ENCODE measurements at places on chromosomes 1 and 21.

DNA sequence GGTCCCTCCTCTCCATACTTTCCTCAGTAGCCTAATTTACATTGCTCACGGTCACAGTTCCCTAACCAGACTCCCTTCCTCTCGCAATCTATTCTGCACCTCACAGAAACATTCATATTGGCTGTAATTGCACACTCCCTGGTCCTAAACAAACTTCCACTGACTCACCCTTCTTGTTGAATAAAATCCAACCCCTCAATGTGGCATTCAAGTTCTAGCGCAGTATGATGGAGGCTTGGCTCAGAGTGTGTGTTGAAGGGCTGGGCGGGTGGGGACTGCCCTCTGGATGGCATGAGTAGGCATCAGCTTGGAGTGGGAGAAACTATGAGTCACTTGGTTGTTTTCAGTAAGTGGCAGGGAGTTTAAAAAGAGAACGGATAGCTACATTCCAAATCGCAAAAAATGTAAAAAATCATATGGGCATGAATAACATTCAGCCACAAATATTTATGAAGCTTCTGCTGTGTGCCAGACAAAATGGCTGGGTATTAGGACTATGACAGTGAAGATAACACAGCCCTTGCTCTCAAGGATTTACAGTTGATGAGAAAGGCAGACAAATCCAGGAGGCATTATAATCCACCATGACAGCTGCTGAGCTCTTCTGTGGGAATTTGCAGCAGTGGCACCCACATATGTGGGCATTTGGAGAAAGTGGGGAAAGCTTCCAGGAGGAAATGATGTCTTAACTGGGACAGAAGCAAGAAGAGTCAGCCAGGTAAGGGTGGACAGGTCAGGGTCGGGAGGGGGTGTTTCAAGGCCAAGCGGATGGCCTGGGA lies 42.2 kb upstream of the LYST start:
- H3K36me3 ChIP-seq, result no peaks in the 10 kb centered on the region
- no peak overlapping the region for H3K27ac ChIP-seq
- no peak for DNase-seq

DNA sequence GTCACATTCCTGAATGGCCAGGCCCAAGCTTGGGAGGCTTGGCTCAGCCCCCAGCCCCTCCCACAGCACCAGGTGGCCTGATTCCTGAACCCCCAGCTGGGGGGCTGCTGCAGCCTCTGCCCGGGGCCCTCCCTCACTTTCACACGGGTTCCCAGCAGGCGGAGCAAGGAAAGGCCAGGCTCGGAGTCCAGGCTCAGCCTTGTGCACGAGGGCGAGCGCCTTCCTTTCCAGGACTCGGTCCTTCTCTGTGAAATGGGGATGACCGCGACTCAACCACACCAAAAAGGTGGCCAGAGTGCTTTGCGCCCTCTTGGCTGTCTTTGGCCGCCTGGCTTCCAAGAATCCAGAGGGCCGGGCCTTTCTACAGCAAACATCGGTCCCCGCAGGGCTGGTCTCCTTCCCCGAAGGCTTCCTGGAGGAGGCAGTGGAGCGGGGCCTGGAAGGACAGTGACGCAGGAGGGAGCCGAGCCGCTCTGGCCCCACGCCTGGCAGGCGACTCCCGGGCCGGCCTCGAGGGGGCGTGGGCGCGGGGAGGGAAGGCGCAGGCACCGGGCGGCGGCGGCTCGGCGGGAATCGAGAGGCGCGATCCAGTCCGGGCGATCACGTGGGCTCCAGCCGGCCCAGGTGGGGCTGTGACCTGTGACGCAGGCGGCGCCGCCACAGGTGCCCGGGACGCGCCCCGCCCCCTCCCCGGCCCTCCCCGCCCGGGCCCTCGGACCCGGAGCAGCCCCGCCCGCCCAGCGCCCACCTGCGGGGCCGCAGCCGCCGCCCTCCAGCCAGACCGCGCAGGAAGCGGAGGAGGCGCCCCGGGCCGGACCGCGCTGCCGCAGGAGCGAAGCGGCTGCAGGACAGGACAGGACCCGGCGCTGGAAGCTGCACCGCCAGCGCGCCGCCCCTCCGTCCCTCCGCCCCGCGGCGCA lies at the start of gene ARHGEF16:
TSS of gene ARHGEF16 (plus strand) at position 775 of the 920 bp plus-strand sequence. CDS start 8,420 bp downstream, outside the sequence.
- H3K4me1 ChIP-seq, result peaks cover 11% of the 10 kb centered on the region
- no peak within 1 kb of the TSS for H3K27ac ChIP-seq
- no peak for DNase-seq
- H3K36me3 ChIP-seq, result no peaks in the 10 kb centered on the region

- no peaks in the 10 kb centered on the region for H3K36me3 ChIP-seq
- H3K27ac ChIP-seq, result no peak overlapping the region
- H3K27me3 ChIP-seq, result no peaks in the 10 kb centered on the region
- H3K4me3 ChIP-seq, result no peak overlapping the region
- DNase-seq, result no peak
Observed at GRCh38 chr1:33336580-33336979, 15.7 kb upstream of the A3GALT2 start.

- no peaks in the 10 kb centered on the region for H3K27me3 ChIP-seq
- H3K4me1 ChIP-seq, result no peaks in the 10 kb centered on the region
- H3K27ac ChIP-seq, result no peak overlapping the region
- peak; percentile 68 for DNase-seq
Observed at GRCh38 chr1:240575981-240576662, 35.8 kb downstream of the GREM2 start.

DNA sequence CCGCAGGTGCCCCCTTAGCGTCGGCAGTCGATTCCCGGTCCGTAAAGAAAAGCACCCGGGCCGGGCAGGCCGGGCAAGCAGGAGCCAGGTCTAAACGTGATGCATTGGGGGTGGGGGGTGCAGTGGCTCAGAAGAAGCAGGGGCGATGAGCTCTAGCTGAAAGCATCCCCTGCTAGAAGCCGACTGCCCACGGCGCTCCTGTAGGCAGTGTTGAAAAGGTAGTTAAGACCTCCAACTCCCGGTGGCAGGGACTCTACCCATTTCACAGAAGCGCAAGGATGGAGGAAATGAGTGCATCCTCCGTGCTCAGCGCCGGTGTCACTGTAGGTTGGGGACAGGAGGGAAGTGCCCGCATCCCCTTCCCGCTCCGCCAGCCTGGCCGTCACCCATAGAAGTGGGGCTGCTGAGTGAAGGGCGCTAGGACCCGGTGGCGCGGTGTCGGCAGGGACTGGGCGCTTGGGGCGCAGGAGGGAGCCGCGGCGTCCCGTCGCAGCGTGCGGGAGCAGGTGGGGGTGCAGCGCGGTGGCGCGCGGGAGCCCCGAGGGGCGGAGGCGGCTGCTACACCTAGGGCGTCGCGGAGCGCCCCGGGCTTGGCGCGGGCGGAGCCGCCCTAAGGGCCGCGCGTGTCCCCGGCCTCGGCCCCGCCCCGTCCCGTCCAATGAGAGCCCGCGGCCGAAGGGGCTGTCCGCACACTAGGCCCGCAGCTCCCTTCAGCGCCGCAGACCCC lies at the start of gene WNT2B:
TSS of gene WNT2B (plus strand) at position 688 of the 727 bp plus-strand sequence. CDS start 298 bp downstream, outside the sequence.
- no peaks in the 10 kb centered on the region for H3K36me3 ChIP-seq
- peak; percentile 57 for DNase-seq
- peak within 1 kb of the TSS; percentile 22 for H3K27ac ChIP-seq
- peaks cover 11% of the 10 kb centered on the region for H3K4me1 ChIP-seq

- no peaks in the 10 kb centered on the region for H3K27me3 ChIP-seq
- no peaks in the 10 kb centered on the region for H3K36me3 ChIP-seq
- H3K4me1 ChIP-seq, result peaks cover 8% of the 10 kb centered on the region
- no peak overlapping the region for H3K27ac ChIP-seq
- H3K4me3 ChIP-seq, result no peak overlapping the region
- peak; percentile 23 for DNase-seq
Observed at GRCh38 chr1:67214420-67215174, 48.3 kb downstream of the IL23R start.

- no peaks in the 10 kb centered on the region for H3K36me3 ChIP-seq
- H3K27ac ChIP-seq, result no peak overlapping the region
- H3K4me3 ChIP-seq, result no peak overlapping the region
- no peak for DNase-seq
- no peaks in the 10 kb centered on the region for H3K4me1 ChIP-seq
Observed at GRCh38 chr1:217876896-217877295, 245.8 kb downstream of the SPATA17 start.

GRCh38 chr1:158021721-158022120 lies 28.3 kb downstream of the KIRREL1 start:
- no peak overlapping the region for H3K27ac ChIP-seq
- no peak overlapping the region for H3K4me3 ChIP-seq
- no peaks in the 10 kb centered on the region for H3K4me1 ChIP-seq
- no peak for DNase-seq
- H3K36me3 ChIP-seq, result no peaks in the 10 kb centered on the region

DNA sequence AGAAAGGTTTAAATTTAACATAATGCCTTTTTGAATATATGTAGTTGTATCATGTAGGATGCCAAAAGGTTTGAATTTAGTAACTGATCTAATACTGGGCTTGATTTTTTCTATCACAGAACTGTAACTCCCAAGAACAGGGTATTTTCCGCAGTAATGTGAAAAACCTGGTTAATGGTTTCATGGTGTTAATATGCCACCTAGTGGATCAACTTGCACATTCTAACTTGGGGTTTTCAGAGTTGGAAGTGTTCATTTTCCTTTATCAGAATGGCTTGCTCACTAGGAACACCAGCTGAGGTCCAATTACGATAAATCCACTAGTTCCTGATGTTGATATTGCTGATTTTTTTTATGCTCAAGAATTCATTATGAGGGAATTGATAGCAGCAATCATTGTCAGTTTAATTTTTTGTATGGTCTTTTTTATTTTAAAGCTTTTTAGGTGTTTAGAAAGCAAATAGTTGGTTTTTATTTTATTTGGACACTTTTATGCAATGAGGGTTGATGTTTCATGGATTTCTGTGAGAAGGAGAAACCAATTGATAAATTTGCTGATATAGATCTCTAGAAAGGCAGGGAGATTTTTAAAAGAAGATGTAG lies 157.2 kb downstream of the PLA2G4A start:
- no peak for DNase-seq
- H3K4me3 ChIP-seq, result no peak overlapping the region
- no peaks in the 10 kb centered on the region for H3K27me3 ChIP-seq
- H3K36me3 ChIP-seq, result no peaks in the 10 kb centered on the region
- H3K27ac ChIP-seq, result no peak overlapping the region

DNA sequence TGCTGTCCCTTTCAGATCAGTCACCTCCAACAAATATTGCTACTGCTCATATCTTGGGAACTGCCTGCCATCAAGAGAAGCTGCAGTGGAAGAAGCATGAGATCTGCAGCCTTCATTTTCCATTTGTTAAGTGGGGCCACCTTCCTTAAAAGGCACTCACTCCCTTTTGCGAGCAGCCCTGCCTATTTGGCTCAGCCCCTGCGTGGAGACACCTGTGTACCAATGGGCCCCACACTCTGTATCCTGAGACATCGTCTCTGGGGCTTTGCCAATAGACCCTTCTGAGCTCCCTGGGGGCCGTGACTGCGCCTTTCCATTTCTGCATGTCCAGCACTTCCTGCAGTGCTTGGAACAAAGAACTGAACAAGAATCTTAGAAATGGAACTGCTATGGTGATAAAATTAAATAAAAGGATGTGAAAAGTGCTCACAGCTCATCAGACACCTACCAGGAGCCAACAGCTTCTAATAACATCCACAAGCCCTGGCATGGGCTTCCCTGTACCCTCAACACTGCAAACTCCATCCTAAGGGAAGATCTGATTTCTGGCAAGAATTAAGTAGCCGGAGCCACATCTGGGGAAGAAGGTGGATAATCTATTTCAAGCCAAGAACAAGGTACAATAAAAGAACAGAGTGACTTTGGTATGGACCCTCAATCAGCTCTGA lies 36.7 kb downstream of the PARP1 start:
- no peak overlapping the region for H3K27ac ChIP-seq
- no peak for DNase-seq
- H3K4me1 ChIP-seq, result no peaks in the 10 kb centered on the region
- no peaks in the 10 kb centered on the region for H3K27me3 ChIP-seq
- peaks cover 68% of the 10 kb centered on the region for H3K36me3 ChIP-seq

- H3K4me3 ChIP-seq, result no peak overlapping the region
- peak; percentile 15 for DNase-seq
- H3K27ac ChIP-seq, result no peak overlapping the region
Observed at GRCh38 chr21:41283211-41283818, 33.3 kb upstream of the FAM3B start.

GRCh38 chr1:156111355-156111962 lies 3.1 kb upstream of the LMNA start:
- no peak overlapping the region for H3K4me3 ChIP-seq
- DNase-seq, result no peak
- no peaks in the 10 kb centered on the region for H3K36me3 ChIP-seq
- H3K4me1 ChIP-seq, result peaks cover 24% of the 10 kb centered on the region
- peaks cover 3% of the 10 kb centered on the region for H3K27me3 ChIP-seq

DNA sequence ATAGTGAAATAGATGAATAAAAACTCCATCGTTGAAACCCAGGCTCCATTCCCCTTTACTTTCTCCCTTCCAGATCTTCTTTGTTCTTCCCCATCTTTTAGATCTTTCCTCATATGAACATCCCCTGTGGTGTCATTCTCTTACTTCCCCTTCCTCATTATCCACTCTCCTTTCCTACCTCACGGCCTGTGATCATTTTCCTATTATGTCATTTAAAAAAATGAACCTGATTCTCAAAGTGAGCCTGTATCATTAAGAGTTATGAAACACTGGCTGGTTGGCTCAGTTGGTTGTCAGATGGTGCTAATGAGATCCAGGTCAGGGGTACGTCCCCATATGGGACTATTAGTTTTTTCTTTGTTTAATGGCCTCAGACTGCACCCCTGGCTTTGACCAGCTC lies 38.3 kb downstream of the TCEANC2 start:
- DNase-seq, result no peak
- no peaks in the 10 kb centered on the region for H3K27me3 ChIP-seq
- no peak overlapping the region for H3K27ac ChIP-seq

DNA sequence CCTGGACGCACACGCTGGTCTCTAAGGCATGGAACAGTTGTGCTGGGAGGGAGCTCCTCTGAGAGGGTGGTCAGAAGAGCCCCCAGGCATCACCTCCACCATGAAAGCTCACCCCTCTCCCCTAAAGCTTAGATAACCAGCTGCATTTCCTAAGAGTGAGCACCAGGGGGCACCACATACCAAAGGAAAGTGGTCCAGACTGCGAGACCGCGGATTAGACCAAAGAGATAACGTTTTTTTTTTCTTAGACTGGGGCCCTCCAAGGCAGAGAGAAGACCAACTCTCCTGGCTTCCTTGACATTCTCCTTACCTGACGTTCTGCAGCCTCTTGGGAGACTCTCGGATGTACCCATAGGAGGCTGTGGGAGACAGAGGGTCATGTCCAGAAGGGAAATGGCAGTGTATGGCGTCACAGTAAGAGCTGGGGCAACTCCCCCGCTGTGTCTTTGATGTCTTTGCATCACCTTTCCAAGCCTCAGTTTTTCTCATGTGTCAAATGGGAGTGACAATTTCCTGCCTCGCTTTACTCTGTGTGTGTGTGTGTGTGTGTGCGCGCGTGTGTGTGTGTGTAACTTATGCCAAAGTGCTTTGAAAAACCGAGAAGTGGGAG lies 12.3 kb upstream of the IFNLR1 start:
- peak overlapping the region; percentile 29 for H3K4me3 ChIP-seq
- no peaks in the 10 kb centered on the region for H3K27me3 ChIP-seq
- H3K36me3 ChIP-seq, result no peaks in the 10 kb centered on the region
- peak; percentile 68 for DNase-seq
- H3K4me1 ChIP-seq, result peaks cover 6% of the 10 kb centered on the region
